ENCODE measurements at places on chromosomes 1 and 21.

DNA sequence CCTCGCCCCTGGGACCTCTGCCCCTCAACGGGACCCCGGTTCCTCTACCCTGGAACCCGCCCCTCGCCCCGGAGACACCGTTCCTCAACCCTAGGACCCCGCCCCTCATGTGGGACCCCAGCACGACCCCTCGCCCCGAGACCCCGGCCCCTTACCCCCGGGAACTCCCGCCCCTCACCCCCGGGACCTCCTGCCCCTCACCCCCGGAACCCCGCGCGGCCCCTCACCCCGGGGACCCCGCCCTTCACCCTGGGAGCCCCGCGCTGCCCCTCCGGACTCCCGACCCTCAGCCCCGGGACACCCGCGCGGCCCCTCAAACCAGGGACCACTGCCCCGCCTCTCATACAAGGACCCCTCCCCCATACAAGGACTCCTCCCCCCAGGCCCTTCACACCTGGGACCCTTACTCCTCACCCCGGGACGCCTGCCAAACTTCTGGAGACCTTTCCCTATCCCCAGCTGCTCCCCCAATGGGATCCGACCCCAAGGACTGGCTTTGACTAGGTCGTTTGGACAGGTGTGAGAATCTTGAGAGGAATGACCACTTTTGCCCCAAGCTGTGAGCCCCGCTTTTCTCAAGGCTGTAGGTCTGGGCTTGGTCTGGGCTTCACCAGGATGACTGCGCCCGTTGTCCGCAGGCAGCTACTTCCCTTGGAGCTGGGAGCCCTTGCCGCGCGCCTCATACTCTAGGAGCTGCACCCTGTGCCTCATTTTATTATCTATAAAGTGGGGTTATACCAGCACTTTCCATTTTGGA, 843 bp downstream of the DIP2A start:
- DNase-seq = peak; percentile 28

DNA sequence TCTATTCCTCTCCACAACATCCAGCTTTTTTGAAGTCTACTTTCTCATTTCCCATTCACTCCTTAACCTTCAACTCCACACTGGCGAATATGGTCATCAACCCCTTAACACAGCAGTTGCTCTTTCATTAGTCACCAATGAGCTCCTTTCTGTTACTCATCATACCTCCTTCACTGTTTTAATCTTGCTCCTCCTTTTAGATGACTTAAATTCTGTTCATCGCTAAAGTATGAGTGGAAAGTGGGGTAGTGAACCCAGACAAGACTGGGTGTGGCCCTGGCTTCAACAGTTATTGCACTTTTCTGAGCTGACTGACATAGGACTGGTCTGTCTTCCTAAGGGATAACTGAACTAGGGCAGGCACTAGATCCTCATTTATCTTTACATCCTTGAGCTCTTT, 51.3 kb downstream of the AKT3 start:
- peak; percentile 68 for DNase-seq

DNA sequence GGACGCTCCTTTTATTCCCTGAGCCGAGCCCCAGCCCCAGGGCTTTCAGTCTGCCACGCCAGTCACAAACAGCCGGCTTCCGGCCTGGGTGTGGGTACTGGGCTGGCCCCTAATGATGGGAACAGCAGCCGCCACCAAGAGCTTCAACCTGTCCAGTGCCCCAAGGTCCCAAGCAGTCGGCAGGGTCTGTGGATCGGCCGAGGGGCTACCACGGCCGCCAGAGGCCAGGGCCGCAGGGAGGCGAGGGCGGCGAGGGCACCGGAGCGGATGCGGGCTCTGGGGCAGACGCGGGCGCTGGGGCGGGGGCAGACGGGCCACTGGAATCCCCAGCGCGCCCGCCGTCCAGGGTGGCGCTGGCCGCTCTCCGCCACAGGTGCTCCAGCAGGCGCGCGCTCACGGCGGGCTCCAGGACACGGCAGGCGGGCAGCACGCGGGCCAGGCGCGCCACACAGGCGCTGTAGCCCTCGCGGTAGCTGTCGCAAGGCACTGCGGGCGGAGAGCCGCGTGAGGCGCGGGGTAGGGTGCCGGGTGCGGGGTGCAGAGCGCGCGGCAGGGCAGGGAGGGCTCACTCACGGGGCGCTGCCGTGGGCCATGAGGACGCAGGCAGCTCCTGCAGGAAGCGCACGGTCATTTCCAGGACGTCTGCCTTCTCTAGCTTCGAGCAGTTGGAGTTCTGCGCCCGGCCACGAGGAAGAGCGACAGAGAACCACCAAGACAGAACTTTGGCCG, 887 bp downstream of the HES2 start:
- DNase-seq = peak; percentile 64

DNA sequence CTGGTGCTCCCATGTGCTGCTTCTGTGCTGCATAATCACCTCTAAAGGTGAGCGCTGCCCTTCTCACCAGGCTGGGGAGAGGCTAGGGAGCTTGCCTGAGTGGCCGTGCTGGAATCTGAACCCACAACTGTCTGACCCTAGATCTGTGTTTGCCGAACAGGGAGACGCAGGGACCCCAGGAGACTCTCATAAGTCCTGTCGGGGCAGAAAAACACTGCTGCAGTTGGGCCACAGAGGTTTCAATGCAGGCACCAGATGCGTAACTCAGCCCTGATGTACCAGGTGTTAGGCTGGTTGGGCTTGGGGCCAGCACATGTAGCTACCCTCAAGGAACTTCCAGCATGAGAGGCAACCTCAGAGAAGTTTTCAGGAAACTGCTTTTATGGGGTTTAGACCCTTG, 49.5 kb upstream of the DMRTB1 start:
- no peak for DNase-seq

DNA sequence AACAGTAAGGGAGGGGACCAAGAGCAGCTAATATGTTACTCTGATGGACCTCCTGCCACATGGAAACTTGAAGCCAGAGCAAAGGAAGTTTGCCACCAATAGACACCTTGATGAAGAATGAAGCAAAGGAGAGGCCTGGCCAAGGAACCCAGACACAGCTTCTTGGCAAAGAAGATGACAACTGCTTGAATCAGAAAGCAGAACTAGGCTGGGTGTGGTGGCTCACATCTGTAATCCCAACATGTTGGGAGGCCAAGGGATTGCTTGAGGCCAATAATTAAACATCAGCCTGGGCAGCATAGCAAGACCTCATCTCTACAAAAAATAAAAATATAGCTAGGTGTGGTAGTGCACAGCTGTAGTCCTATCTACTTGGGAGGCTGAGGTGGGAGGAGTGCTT, 31.7 kb upstream of the CAPZB start:
- DNase-seq = no peak

- DNase-seq = no peak
Measured at GRCh38 chr21:38244885-38245869, 11.6 kb upstream of the KCNJ15 start.

DNA sequence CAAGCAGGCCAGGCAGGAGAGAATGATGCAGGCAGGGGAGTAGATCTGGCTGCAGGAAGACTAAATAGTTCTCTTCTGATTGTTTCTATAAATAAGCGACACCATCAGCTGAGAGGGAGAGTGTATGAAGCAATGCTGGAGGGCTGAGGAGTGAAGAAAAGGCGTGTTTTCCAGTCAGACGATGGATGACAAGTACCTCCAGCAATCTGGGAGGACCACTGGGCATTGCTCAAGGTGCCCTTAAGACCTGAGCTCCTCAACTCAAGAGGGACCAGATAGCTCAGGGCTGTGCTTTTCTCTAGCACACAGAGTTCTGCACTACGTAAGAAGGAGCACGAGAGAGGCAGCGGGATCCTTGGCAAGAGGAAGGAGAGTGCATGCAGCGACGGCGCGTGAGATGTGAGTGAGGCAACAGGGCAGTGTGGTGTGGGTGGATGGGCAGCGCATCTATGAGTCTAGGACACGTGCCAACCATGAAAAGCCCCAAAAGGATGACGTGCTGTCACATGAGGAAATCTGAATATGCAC, 36.0 kb downstream of the PABPC4 start:
- DNase-seq = peak; percentile 70
